Stimulated activated effector memory CD8-positive, alpha-beta T cell treated with anti-CD3 and anti-CD28 coated beads, Interleukin-12 subunit alpha, Interleukin-12 subunit beta, amount 100 ng/mL, for 72 hours (primary cell): ENCODE measurements at places on chromosomes 2 and 18.

DNA sequence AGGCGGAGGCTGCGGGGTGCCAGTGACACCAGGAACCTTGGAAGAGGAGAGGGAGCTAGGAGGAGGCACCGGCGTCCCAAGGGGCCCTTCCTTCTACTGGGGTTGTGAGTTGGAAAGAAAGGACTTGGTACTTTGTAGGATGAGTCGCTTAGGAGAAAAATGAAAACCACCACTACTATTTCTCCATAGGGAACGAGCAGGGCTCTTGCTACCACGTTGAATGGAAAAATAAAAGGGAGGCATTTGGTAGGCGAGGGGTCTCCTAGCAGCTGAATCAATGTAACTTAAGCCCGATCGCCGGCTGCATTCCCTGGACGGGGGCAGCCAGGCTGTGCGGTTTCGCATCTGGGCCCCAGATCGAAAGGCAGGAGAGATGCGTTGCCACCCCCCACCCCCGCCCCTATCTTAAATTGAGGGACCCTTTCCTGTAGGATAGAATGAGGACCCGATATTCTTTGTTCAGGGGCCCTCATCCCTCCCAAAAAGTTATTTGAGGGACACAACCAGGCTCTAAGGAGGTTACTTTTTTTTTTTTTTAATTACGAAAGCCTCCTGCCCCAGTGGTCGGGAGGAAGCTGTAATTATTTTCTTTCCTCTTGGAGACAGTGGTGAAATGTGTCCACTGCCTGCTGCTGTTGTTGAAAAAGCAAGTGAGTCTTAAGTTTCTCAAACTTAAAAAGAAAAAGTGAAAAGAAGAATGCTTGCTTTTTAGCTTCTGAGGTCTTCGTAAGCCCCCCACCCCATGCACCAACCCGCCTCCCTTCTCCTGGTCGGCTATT, 1.3 kb downstream of the IGFBP2 start:
- no peak for DNase-seq

DNA sequence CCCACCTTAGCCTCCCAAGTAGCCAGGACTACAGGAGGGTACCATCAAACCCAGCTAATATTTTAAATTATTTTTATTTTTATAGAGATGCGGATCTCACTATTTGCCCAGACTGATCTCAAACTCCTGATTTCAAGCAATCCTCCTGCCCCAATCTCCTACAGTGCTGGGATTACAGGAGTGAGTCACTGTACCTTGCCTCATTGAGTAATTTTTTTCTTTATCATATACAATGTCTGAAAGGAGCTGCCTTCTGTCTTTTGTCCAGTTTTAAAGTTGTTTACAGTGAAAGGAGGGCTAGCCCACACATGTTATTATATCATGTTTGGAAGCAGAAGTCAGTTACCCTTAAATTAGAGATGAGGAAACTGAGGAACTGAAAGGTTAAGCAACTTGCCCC, 32.5 kb downstream of the PRKRA start:
- DNase-seq, result no peak

DNA sequence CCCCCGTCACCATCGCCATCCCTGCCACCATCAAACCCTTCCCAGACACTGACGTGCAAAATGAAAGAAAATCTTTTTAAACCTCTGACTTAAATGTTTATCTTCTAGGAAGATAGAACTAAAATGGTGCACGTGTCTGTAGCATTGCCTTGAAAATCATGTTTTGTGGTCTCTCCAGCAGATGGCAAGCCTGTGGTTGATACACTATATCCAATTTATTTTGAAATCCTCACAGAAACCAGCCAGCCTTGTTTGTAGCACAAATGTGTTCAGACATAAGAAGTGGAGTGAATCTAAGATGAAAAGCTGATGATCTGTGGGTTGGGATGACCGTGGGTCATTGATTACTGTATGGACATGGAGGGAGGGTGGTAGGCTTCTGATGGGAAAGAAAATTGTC, 436.2 kb upstream of the SMIM21 start:
- no peak for DNase-seq

- no peak for DNase-seq
These were observed 125.1 kb downstream of the TMEM200C start for GRCh38 chr18:5770176-5770575.

DNA sequence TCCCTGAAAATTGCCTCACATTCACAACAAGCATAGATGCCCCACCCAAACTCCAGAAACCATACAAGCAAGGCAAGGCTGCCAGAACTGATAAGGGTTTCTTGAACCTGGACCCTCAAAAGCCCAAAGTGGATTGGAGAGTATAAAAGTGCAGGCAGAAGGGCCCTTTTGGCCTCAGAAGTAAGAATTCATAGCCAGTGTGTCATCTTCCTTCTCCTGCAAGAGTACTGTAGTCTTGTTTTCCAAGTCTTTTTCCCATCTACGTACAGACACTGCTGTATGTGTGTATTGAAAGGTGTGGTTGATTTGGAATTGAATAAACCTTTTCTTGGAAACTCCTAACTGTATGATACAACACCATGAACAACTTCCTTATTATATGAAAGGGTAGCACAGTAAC, 46.8 kb downstream of the ZC3H15 start:
- no peak for DNase-seq

DNA sequence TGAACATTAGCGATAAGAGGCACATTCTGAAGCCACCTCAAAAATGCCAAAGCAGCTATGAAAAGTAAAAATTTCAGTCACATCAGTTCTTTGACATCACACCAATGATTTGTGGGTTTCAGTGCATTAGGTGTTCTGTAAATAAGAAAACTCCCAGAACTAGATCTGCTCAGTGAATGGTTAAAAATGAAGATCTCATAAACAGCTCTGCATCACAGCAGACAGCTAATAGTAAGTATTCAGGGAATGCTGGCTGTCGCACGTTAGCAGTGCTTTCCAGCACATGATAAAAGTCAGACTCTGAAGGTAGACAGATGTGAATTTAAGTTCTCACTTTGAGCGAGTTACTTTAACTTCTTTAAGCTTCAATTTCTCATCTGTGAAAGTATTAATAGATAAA, 154.9 kb downstream of the SATB2 start:
- no peak for DNase-seq

- no peak for DNase-seq
These were observed 88.5 kb downstream of the PRKCE start for GRCh38 chr2:45739796-45740485.

GRCh38 chr2:174764280-174765255, at the start of gene CHRNA1:
TSS of gene CHRNA1 (minus strand) at chr2:174764472. CDS start at chr2:174764394, 78 bp downstream.
- DNase-seq, result no peak

GRCh38 chr2:172710584-172711047, 25.0 kb upstream of the RAPGEF4 start:
- no peak for DNase-seq

DNA sequence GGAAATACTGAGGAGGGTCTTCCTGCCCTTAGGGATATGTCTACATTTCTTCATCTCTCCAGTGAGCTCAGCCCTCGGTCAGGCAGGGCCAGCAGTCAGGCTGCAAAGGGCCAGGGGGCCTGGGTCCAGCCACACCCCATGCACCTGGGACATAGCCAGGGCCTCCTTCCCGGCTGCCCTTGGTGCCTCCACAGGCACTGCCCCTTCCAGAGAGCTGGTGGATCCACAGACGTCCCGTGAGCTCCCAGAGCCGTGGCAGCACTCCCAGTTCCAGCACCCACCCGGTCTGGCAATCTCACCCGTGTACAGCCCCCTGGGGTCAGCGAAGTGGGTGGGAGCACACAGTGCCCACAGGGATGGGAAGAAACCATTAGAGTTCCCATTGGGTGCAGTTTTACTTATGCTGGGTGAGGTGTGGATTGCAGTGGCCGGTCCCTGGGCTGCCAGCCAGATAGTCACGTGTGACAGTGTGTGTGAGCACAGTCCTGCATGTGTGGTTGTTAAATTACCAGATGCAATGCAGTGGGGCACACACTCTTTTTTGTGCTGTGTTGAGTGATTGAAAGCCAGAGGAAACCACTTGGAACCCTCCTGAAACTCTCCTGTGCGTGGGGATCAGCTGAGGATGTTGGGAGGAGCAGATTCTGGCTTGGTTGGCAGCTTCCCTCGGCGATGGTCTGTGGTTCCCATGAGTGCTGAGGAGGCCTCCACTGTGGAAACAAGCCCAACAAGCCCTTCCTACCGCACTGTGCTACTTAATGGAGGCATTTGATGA, 131.0 kb downstream of the SNTG2 start:
- DNase-seq, result no peak

DNA sequence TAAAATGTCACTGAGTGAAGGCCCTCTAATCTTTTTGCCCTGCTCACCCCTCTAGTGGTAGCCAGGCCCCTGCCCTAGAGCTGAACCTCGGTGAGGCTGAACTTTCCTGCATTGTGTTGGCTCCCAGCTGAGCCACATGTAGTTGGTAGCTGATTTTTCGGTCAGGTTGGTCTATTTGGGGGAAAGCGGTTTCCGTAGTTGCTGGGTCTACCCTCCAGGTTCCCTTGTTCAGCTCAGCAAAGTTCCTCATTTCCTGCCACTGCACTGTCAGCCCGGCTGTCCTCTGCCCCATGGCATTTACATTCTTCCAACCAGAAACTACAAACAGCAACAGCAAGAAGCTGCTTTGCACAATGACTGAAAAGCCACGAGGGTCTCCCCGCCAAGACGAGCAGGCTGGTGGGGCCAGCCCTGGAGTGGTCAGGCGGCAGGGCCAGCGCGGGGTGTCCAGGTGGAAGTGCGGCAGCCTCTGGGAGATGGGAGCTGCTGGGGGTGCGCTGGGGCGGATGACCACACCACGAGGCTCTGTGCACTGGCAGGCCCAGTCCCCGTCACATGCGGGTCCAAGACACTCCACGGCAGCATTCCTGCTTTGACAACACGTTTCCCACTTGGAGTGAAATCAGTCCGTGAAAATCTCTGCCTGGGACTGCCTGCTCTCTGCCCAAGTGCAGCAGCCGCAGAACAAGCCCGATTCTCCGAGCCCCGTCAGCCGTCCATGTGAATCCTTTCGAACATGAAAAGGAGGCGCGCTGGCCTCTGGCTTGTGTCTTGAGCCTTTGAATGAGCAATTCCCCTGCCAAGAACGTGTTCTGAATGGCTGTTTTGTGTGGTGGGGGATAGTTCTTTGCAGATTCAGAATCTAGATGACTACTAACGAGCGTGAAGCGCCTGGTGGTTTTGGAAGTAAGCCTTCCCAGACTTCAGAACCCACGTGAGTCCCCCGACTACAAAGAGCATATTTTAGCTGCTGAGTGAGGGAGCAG, 159.4 kb downstream of the ASB1 start:
- DNase-seq, result no peak

DNA sequence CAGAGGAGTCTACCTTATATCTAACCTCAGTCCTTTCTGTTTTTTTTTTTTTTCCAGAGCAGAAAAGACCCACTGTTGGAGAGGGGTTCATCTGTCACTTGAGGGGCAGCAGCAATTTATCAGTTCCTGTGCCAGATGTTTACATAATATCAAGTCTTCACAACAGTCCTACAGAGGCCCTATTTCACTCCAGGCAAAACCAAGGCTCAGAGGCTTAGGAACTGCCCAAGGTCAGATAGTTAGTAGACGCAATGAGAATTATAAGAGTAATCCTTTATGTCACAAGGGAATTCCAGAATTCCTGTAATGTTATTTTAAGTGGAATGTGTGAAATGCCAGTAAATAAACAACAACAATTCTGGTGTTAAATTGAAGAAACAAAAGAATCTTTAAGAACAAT, 696.1 kb downstream of the NRXN1 start:
- DNase-seq, result no peak

DNA sequence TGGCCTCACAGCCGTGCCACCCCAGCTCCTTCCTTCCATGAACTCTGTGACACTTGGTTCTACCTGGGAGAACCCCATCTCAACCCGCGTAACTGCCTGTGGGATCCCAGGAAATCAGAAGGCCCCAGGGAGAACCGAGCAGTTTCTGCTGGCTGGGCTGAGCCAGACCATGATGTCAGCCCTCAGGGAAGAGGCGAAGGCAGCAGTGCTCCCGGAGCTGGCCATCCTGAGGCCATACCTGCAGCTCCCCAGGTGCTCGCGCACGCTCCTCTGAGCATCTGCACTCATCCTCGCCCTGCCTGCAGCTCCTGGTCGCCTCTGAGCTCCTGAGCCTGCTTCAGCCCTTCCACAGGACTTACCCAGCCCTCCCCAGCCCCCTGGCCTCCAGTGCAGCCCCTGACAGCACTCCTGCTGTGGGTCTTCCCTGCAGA, 186.1 kb downstream of the SEPTIN10 start:
- DNase-seq, result no peak

- no peak for DNase-seq
These were observed 2.1 kb downstream of the RIT2 start for GRCh38 chr18:43113220-43113895.

DNA sequence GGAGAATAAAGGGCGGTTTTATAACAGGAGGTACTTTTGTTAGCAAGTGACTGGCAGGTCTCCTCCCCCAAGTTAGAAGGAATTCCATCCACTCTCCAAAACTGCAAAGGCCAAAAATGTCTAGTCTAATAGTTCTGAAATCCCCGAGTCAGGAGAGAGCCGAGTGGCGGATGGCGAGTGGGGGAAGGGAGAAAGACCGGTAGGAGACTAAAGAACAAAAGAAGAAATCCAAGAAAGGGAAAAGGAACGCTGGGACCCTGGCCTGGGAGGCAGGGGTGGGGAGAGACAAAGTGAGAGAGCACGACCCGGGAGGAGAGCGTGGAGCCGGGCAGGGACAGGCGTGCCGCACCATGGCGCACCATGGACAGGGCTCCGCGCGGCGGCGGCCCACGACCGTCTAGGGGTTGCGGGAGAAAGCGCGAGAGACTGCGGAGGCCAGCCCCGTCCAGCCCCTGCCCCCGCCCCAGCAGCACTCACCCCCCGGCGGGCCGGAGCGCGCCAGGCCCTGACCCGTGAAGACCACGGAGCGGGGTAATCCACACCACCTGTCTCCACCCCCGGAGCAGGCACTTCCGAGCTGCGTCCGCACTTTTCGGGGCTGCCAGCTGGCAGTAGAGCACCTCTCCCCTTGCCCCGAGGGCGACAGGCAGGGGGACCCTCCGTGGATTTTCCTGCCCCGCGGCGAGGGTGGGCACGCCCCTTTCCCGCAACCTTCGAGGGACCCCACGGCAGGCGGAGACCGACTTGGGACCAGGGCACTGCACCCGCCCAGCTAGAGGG, 1.6 kb downstream of the CDH2 start:
- DNase-seq, result no peak

DNA sequence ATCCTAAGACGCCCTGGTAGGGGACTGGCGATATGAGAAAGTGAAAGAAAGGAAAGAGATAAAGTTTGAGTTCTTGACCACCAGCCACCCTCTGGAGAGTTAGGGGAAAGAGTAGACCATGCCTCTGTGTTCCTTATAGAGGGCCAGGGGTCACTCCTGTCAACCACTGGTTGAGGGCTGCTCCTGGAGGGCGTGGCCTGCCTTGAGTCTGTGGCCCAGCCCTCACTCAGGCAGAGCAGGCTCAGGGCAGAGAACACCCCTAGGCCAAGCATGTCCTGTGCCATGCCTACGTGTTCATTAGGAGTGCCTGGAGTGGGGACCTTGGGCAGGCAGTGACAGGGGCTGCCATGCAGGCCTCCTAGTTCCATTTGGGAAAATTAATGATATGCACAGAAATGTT, 161.1 kb upstream of the EPB41L3 start:
- no peak for DNase-seq

GRCh38 chr2:161160226-161161073, at the start of gene TANK:
TSS of gene TANK (plus strand) at chr2:161160428. CDS start at chr2:161179663, 19,235 bp downstream.
- DNase-seq, result peak; percentile 95

GRCh38 chr2:46921676-46922448, 6.3 kb upstream of the MCFD2 start:
- no peak for DNase-seq
